ENCODE measurements at places on chromosomes 6 and 20.
A peak's percentile ranks its signal among the peaks of the same experiment; 100 is the strongest.

DNA sequence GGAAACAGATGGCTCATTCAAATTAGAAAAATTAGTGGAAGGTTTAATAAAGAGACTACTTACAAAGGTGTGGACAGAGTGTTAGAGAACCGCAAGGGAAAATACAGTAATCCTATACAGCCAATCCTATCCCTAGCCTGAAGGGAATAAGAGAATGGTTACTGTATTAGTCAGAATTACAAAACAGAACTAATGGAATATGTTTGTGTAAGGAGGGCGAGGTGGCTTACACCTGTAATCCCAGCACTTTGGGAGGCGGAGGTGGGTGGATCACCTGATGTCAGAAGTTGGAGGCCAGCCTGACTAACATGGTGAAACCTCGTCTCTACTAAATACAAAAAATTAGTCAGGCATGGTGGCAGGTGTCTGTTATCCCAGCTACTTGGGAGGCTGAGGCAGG is 16.3 kb upstream of the TRPC4AP start:
- DNase-seq = no peak

GRCh38 chr6:9564021-9564420 is 850.9 kb downstream of the TFAP2A start:
- no peak for DNase-seq

- DNase-seq = no peak
Measured at GRCh38 chr6:104688283-104688969, 171.3 kb downstream of the HACE1 start.

DNA sequence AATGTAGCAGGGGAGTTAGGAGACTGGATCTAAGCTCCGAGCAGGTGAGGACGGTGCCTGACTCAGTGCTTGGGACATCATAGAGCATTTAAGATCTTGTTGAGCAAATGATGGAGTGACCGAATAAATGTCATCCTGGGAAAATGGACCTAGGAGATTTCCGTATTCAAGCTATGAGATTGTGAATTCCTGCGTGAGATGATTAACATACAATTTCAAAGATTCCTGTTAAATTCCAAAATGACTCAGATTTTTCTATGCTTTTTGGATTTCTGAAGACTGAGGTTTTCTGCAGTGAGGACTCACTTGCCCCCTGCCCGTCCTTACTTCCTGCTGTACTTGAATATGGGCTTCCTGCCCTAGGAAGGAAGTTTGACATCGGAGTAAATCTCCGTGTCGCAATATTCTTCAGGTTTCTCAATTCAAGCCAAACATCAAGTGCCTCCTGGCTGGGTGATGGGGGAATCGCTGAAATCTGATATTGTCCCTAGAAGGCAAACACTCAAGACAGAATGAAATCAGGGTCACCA is 5.2 kb downstream of the SYTL3 start:
- DNase-seq = no peak

GRCh38 chr6:1609648-1610496 is at the start of gene FOXC1:
TSS of gene FOXC1 (plus strand) at chr6:1609915. CDS start at chr6:1610446, 531 bp downstream.
- DNase-seq = peak; percentile 73

DNA sequence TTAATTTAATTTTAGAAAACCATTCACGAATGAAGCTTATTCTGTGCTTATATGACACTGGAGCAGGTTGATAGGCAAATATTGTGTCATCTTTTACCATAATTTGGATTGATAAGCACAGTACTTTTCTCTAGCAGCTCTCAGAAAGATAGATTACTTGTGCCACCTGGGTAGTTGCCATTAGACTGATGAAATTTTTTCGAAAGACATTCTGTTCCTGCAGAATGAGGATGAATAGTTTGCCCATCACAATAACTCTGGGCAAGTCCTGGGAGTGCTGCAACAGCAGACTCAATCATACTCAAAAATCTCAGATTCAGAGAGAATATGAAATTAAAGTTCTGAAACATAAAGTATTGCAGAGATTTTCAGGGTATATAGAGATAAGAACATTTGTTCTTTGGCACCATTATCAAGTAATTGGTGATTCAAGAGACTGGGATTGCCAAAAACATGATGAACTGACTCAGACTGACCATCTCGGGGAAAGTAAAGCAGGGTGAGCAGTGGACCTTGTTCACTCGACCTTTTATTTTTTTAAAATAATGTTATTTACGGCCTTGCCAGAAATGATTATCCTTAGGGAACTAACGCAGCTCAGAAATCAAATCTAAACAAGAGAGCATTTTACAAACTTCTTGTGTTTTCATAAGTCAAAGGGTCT is 65.8 kb upstream of the PTCHD4 start:
- no peak for DNase-seq

DNA sequence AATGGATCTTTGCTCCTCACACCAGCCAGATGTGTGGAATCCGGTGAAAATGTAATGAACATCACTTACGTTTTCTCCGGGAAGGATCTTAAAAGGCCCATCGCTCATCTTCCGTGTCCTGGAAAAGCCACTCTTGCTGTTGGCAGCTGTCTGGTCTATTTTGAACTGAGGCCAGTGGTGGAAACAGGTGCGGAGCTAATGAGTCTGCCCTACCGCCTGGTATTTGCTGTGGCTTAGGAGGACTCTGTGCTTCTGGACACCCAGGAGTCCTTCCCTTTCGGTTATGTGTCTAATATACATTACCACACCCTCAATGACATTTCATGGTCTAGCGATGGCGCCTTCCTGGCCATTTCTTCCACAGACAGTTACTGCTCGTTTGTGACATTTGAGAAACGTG is 264.2 kb upstream of the PREP start:
- no peak for DNase-seq

- no peak for DNase-seq
Measured at GRCh38 chr6:70370496-70370895, 42.8 kb upstream of the FAM135A start.

- peak; percentile 69 for DNase-seq
Measured at GRCh38 chr6:142902636-142903053, 42.3 kb downstream of the HIVEP2 start.

GRCh38 chr20:22556565-22557056 is 27.8 kb downstream of the FOXA2 start:
- DNase-seq = no peak

DNA sequence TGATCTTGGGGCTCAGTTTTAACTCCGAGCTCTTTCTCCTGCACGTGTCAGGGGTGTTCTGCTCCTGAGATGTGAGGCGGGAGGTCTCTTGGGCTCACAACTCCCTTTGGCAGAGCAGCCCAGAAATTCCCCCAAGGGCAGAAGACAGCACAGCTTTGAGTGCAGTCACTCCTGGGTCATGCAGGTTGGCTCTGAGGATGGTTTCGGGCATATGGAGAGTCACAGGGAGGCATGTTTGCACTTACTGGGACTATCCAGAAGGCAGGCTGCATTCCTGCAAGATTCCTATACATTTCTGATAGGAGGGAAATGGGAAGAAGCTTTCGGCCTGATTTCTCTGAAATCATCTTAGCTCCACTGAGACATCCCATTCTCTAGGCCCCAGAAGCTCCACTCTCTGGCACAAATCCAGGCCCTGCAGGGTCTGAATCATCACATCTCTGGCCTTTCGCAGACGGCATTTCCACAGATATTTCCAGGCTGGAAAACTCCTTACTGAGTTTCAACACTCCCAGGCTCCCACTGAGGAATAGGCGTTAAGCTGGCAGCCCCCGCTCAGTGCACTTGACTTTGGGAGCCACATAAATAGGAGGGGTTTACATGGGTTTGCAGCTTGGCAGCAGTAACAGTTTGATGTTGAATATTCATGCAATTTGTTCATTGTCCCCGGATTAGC is 39.7 kb downstream of the AGPAT4 start:
- no peak for DNase-seq

- no peak for DNase-seq
Measured at GRCh38 chr20:60937585-60937984, 314.5 kb upstream of the CDH4 start.

- DNase-seq = no peak
Measured at GRCh38 chr6:156544046-156544445, 233.1 kb upstream of the ARID1B start.

DNA sequence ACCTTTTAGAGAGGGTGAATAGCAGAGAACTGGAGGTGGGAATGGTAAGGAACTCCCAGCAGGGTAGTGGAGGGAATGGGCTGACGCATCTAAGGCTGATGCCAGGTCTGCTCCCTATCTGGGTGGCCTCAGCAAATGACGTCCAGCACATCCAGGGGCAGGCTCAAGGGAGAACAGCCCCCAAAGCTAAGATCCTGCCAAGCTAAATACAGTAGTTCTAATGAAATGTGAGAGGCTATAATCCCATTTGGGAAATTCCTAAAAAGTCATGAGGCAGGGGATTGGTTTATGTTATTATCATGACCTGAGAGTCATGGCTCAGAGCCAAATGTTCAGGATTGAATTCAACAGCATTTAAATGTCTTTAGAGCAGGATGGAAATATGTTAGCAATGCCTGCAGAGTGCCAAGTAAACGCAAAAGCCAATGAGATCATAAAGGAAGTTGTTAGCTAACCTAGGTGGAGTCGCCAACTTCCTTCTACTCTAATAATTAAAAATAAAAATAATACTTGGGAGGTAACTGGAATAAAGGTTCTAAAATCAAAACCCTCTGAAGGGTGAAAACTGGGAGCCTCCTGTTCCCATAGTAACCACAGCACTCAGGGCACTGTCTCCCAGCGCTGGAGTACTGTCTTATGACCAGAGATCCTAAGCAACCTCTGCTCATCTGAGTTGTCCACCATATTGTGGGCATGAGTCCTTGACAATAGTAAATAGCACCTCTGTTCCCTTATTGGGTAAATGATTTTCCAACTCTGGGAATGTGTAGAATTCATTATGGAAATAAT is 34.8 kb downstream of the IYD start:
- no peak for DNase-seq
